ENCODE measurements at places on chromosomes 3 and 15. TPM values are rescaled to one million over a fixed set of nuclear protein-coding genes. Genes with fewer than 3 reads are reported as not detected.
A peak's percentile ranks its signal among the peaks of the same experiment; 100 is the strongest.

GRCh38 chr3:196774191-196774820 lies 34.6 kb downstream of the PAK2 start:
- DNase-seq, result peak; percentile 42

DNA sequence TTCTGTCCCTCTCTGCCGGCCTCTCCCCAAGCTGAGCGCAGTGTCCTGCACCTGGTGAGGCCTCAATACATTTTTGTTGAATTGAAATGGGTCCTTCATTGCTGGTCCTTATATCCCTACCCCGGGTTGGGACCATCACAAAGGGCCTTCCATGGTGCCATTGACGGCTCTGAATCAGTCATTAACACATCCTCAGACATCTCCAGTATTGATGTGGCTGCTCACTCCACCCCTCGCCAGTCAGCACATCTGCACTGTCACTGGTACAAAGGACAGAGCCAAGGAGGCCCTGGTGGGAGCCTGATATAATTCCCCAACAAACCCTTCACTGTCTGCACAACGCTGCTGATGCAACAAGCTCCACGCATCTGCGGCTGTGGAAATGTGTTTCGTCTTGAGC lies 191.6 kb upstream of the TOPAZ1 start:
- no peak for DNase-seq

GRCh38 chr3:111667621-111668239 lies 72.6 kb upstream of the ZBED2 start:
- DNase-seq, result no peak

Gene NDN
- not detected for total RNA-seq

Gene LRRC49
- total RNA-seq, result 8.3 TPM

DNA sequence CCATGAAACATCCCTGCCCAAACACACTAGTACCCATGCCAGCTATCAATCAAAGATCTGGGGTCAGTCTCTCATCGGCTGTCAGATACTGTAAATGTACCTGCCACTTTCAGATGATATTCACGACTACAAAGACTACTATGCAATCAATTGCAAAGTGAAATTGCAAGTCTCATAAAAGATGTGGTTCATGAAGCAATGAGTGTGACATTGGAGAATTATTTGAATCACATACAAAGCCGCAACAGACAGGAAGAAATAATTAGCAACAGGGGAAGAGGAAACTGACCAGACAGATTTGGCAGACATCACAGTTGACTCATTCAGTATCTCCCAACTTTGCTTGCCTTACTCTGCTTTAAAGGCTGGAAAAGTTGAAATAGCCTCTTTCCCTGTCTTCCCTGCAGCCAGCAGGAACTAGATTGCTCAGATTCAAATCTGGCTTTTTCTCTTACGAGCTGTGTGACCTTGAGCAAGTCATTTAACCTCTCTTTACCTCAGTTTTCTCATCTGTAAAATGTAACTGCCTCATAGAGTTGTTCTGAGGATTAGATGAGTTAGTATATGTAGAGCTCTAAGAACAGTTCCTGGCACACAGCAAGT lies 95.7 kb upstream of the C3orf80 start:
- peak; percentile 68 for DNase-seq

DNA sequence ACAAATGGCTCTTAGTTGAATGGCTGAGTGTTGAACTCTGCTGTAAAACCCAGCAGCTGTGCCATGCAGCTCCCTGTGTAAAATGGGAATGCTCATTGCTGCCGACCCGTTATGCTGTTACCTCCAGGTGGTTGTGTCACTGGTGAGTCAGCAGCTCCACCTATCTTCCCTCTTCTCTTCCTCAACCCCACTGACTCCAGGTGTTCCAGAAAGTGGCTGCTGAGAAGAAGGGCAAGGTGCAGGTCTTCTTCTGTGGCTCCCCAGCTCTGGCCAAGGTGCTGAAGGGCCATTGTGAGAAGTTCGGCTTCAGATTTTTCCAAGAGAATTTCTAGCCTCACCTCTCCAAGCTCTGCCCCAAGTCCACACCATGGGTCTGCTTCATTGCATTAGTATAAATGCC lies 41.9 kb downstream of the NOX5 start:
- DNase-seq, result no peak

Measured in Panc1 (cell line).